Activated CD8-positive, alpha-beta memory T cell treated with anti-CD3 and anti-CD28 coated beads for 1 hour (primary cell): ENCODE measurements at places on chromosomes 2 and 18.

DNA sequence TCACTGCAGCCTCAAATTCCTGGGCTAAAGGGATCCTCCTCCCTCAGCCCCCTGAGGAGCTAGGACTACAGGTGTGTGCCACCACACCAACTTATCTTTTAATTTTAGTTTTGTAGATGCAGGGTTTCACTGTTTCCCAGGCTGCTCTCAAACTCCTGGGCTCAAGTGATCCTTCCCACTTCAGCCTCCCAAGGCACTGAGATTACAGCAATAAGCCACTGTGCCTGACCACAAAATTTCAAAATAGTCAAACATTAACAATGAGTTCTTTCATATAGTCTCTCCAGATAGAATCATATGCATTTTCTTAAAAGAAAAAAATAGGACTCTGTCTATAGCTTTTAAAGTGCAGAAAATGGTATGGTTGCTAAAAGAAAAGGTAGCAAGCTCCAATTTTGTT is 24.9 kb upstream of the PID1 start:
- no peak for DNase-seq

DNA sequence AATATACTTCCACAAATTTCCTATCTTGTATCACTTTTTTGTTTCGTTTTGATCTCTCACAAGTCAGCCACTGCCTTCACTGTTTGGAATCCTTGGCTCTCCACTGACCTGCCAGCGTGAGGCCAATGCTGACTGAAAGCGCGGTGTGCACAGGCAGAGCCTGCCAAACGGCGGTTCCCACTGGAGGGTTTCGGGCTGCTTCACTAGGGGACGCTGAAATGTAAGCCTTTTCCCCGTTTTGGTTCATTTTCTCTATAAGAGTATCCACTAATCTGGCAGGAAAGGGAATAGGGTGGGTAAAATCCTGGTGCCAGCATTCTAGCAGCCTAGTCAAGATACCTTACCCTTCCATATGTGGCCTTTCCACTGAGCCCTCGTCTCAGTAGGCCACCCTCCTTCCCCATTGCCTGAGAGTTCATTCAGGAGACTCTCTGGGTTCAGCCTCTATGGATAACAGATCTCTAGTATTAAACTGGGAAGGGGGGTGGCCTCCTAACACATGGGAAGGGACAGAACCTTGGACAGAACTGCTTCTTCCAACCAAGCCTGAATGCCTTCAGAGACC is 91.5 kb downstream of the DYM start:
- no peak for DNase-seq

DNA sequence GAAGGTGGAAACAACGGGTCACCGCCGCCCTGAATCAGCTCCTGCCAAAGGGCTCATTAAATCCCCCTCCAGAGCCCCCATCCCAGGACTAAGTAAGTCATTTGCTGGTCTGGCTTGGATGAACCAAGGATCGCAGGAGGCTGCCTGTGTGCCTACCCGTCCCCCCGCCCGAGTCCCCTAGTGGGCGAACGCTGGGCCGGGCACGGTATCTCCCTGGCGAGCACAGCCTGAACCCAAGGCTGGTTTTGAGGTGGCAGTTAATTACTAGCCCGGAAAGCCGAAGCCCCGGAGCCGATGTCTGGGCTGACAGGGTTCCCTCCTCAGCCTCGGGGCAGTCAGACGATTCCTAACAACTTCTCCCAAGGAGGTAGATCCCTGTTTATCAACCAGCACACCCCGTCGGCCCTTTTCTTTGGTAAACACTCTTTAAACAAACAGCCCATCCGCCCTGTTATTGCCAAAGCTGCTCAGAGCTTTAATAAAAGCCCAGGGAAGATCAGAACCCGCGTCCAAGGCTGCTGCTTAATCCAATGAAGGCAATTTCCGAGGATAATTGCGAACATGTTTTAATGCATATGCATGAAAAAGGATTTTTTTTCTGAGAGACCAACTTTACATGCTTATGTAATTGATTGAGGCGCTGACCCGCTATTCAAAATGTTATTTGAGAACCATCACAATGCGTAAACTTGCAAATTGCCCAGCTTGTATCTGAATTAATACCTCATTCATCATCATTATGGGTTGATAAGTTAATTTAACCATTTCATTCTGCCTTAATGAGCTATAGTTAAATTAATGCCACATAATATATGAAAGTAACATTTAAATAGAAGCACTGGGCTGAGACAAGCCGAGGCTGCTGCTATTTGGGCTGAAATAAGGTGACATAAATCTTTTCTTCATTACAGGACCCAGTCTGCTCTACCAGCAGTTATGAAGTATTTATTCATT is 10.5 kb downstream of the EVX2 start:
- no peak for DNase-seq

DNA sequence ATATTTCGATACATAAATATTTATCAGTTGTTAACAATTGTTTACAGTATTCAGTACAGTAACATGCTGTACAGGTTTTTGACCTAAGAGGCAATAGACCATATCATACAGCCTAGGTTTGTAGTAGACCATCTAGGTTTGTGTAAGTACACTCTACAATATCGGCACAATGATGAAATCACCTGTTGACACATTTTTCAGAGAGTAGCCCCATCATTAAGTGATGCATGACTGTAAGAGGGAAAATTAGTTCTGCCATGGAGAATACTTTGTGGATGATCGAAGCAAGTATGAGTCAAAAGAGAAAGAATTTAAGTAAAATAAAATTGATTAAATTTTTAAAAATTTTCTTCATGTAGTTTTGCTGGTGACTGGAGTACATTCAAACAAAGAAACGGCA is 32.6 kb downstream of the VIT start:
- DNase-seq: no peak

DNA sequence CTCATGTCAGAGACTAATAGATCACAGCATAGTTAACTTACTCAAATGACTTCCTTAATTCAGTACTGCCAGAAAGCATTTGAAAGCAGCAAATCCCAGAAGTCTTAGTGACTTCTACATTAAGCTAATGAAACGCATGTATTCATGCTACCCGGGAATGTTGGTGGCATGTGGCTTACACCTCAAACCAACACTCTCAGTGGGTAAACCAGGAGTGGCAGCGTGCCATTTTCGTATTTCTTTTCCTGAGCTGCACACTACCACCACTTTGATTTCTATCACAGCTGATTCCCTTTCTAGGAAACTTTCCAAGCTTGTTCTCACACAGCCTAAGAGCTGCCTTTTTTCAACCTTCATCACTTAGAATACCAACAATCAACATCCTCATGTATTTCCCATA is 646.6 kb downstream of the NRXN1 start:
- DNase-seq: no peak

DNA sequence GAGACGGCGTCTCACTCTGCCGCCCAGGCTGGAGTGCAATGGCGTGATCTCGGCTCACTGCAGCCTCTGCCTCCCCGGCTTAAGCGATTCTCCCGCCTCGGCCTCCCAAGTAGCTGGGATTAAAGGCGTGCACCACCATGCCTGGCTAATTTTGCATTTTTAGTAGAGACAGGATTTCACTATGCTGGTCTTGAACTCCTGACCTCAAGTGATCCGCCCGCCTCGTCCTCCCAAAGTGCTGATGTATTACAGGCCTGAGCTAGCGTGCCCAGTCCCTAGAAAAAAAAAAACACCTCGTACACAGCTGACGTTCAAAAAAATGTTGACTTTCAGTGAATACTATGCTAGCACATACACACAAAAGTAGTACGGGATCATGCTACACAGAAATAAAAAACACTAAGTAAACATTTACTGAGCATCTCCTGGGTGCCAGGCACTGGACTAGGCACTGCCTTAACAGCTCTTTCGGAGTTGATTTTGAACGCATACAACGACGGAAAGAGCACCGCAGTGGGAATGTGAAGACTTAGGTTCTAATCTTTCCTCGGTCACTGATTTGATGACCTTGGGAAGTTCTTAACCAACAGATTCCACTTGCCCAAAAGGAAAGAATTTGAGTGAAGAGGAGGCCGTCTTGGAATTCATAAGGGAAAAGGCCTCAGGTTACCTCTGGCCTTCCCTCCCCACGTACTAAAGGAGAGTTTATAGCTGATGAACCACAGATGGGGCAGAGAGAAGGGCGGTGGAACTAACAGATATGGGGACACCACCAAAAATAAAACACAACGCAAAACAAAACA is 1.1 kb downstream of the DNAJC27 start:
- no peak for DNase-seq

DNA sequence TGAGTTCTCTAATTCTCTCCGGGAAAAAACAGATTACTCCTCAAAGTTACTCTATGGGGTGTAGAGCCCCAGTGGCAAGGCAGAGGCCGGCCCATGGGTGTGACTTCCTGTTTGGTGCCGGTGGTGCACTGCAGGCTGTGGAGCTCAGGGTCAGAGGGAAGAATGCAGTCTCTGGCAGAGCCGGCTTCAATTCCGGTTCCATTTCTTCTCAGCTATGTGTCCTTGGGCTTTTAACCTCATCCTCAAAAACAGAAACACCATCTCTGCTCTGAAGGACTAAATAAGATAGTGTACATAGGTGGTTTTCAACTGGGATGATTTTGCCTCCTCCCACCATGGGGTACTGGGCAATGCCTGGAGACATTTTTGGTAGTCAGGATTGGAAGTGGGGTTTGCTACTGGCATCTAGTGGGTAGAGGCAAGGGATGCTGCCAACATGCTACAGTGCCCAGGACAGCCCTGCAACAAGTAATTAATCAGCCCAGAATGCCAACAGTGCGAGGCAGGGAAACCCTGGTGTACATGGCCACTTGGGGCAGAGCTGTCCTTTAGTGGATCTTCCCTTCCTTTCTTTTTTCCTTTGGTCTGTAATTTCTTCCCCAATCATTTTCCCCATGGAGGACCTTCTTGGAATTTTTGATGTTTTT is 81.2 kb downstream of the INSIG2 start:
- no peak for DNase-seq

DNA sequence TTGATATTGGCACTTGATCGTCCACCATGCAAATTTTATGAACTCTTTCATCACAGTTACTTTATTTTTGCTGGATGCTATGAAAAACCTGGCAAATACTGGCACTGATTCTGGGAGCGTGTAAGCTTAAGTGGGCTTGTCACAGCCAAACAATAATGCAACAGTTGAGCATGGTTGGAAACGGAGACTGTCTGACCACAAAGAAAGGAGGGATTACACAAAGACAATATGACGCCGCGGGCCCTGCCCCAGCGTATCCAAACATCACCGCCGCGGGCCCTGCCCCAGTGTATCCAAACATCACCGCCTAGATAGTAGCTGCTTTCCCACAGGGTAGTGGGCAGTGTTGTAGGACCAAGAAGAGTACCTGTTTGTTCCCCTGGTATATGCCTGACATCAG is 135.9 kb downstream of the PRPF40A start:
- no peak for DNase-seq

GRCh38 chr2:85180322-85181133 is 47.3 kb downstream of the TCF7L1 start:
- DNase-seq: no peak

GRCh38 chr18:59239642-59240041 is 19.7 kb downstream of the GRP start:
- DNase-seq: no peak

DNA sequence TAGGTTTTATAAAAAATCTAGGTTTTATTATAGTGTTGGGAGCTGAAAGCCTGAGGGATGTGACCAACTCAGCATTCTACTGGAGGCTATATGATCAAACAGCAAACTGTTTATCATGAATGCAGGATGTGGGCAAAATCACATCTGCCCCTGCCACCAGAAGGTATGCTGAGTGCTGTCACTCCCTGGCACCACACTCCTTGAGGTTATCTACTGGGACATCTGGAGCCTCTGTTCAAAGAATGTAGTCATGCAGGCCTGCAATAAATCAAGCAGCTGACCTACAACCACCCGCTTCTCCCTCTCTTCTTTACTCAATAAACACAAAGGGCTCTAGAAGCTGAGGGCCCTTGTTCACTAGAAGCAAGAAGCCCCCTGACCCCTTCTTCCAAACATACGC is 328.4 kb upstream of the DDX18 start:
- DNase-seq: no peak
